ENCODE measurements at places on chromosomes 1 and 21. TPM values are rescaled to one million over a fixed set of nuclear protein-coding genes. Genes with fewer than 3 reads are reported as not detected.

DNA sequence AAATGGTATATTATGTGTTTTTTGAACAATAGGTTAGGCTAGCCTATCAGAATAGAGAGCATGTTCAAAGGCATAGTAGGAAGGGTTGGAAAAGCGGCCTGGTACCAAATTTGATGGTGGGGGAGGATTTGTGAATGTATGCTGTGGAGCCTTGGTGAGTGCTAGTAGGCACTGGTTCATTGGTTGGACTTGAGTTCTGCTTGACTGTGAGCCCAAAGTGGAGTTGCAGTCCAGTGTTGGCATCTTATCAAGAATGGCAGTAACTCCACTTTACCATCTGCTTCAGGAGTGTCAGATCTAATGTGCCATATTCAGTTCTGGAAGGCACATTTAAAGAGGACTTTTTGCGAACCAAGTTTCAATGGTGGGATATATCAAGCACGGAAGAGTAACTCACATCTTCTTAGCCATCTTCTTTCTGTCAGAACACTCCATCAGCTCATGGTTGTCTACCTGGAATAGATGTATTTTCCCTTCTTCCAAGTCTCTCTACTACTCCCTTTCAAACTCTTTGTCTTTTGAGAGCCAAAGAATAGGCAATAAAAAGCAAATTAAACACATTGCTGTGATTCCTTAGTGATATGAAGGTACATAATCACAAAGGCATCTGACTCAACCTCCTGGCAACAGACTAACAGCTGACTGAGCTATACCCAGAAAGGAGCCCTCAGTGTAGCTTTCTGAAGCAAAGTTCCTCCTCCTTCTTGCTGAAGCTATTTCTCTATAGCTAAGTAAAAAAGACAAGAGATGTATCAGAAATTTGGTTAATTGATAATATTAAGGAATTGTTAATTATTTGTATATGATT, 21.7 kb downstream of the LRRC8B start:
- peak overlapping the region; percentile 60 for H3K27ac ChIP-seq
- H3K36me3 ChIP-seq = no peaks in the 10 kb centered on the region
- H3K27me3 ChIP-seq = no peaks in the 10 kb centered on the region
- H3K4me3 ChIP-seq = no peak overlapping the region

DNA sequence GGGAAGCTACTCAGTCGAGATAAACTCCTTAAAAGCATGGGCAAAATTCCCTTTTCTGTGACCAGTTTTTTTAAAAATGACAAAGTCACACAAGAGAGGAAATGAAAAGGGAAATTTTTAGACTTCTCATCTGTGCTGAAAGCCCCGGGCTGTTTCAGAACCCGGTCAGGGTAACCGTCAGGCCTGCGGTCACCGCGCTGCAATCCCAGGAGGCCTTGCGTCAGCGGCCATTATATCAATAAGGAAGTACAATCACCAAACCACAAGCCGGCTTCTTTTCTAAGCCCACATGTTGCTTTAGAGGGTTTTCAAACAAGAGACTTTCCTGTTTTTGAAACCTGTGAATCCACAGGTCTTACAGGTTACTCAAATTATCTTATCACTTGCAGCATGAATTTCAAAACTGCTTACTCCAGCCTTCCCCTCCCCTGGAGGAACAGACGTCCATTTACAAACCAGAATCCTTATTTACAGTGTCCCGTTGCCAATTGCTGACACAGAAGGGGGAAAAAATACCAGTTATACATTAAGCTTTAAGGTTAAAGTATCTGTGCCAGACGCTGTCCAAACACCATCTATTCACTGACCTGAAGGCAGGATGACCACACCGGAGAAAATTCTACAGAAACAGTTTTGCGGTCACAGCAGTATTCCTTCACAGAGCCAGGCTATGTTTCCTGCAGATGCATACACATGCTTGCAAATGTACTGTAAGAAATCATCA, 165.3 kb downstream of the TOMM20 start:
- peak; percentile 79 for DNase-seq
- H3K36me3 ChIP-seq = no peaks in the 10 kb centered on the region
- H3K27me3 ChIP-seq = no peaks in the 10 kb centered on the region
- H3K4me1 ChIP-seq = peaks cover 25% of the 10 kb centered on the region
- H3K4me3 ChIP-seq = no peak overlapping the region

DNA sequence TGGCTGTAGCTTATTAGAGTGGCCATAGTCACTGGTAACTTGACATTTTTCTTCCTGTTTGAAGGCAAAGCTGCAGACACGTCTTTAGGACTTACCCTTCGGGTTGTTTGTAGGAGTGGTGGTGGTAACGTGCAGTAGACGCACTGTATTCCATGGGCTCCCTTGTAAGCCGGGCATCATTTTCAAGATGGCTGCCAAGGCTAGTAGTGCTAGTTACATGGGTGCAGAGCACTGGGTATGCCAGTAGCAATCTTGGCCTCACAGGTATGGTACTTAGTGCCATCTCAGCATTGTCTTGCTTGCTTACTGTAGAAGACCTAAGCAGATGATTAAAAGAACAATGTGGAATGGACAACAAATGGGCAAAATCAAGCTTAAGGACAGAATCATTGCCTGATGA, 1.9 kb downstream of the YBX1 start:
- no peak for DNase-seq

DNA sequence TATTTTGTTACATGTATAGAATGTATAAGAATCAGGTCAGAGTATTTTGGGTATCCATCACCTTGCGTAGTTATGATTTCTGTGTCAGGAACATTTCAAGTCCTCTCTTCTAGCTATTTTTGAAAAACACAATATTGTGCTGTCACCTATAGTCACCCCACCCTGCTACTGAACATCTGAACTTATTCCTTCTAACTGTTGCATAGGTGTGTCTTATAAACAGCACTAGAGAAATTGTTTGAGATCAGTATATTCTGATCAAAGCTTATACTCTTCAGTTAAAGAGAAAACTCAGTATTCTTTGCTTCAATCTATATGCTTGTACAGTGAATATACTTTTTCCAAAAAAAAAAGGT, 96.0 kb downstream of the ASH1L start:
- H3K4me3 ChIP-seq = no peak overlapping the region
- peaks cover 10% of the 10 kb centered on the region for H3K4me1 ChIP-seq
- H3K27ac ChIP-seq = no peak overlapping the region

DNA sequence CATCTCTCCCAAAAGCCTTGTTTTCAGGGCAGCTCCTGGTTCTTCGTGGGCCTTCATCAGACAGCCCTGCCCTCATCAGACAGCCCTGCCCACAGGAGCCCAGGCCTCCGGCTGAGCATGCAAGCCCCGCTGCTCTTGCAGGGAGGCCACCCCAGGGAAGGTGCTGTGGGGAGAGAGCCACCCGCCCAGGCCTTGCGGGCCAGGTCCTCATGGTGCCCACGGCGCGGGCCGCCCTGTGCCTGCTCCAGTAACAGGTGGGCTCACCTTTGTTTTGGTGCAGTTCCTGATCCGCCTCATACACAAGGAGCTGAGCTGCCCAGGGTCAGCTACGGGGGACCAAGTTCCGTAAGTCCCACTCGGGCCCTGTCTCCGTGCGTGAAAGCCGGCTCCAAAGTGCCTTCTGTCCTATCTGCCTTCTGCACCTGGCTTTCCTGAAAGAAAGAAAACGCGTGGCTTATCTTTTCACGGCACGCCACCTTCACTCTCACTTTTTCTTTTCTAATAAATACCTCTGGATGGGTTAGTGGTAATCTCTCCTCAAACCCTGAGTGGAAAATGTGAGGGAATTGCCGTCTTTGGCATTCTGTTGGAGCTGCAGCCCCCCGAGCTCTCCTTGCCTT, 65.9 kb downstream of the SLC37A1 start:
- no peaks in the 10 kb centered on the region for H3K4me1 ChIP-seq
- H3K4me3 ChIP-seq = no peak overlapping the region
- no peak overlapping the region for H3K27ac ChIP-seq
- H3K27me3 ChIP-seq = no peaks in the 10 kb centered on the region
- DNase-seq = no peak

- no peak overlapping the region for H3K27ac ChIP-seq
- peak; percentile 5 for DNase-seq
- H3K4me1 ChIP-seq = no peaks in the 10 kb centered on the region
- no peak overlapping the region for H3K4me3 ChIP-seq
- H3K27me3 ChIP-seq = peaks cover 3% of the 10 kb centered on the region
These were observed 247.3 kb downstream of the FOXD2 start for GRCh38 chr1:47684964-47685762.

DNA sequence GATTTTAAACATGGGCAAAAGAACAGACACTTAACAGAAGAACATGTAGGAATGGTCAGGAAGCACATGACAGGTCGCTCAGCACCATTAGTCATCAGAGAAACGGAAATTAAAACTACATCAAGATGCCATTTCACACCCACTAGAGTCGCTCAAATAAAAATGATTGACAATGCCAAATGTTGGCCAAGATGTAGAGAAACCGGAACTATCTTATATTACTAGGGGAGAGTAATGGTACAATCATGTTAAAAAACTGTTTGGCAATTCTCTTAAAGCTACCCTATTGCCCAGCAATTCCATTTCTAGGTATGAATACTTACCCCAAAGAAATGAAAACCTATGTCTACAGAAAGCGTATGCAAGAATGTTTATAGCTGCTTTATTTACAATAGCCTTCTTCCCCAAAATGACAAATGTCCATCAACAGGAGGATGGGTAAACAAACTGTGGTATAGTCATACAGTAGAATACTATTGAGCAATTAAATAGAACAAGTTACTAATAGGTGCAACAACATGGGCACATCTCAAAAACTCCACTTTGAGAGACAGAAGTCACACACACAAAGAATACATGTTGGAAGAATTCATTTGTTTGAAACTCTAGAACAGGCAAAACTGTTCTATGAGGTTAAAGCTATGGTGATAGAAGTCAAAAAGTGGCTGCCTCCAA, 92.8 kb downstream of the ETS2 start:
- H3K4me3 ChIP-seq = no peak overlapping the region
- H3K27me3 ChIP-seq = no peaks in the 10 kb centered on the region
- no peak overlapping the region for H3K27ac ChIP-seq
- H3K36me3 ChIP-seq = no peaks in the 10 kb centered on the region

DNA sequence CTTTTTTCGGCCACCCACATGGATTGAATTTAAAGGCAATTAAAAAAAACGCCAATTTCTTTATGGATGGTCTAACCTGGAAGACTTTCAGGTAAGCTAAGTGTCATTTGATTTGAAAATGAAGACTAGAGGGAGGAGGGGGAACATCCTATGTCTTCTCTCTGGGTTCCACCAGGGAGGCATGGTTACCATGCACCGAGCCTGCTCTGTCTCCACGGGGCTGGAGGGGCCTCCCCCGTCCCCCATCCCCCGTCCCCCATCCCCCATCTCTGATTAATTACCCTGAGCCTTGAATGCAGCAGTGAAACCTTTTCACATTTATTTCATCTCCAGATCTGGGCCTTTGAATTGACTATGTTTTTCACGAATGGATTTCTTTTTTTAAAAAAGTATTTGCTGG, 135.1 kb downstream of the TLR5 start:
- H3K4me3 ChIP-seq = no peak overlapping the region
- no peak for DNase-seq
- H3K27ac ChIP-seq = no peak overlapping the region
- H3K36me3 ChIP-seq = peaks cover 21% of the 10 kb centered on the region
- no peaks in the 10 kb centered on the region for H3K27me3 ChIP-seq

The ASPM gene
- 1.2 TPM for total RNA-seq

DNA sequence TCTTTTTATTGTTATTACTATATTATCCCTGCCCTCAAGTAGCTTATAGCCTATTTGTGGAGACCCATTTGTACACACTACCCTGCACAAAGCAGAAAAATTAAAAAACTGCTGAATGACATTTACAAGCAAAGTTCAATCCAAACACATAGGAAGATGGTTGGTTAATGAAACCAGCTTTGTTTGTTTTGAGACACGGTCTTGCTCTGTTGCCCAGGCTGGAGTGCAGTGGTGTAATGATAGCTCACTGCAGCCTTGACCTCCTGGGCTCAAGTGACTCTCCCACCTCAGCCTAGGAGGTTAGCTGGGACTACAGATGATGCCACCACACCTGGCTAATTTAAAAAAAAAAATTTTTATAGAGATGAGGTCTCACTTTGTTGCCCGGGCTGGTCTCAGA, 31.6 kb downstream of the TGFB2 start:
- no peak overlapping the region for H3K27ac ChIP-seq
- no peaks in the 10 kb centered on the region for H3K36me3 ChIP-seq
- no peak for DNase-seq
- no peak overlapping the region for H3K4me3 ChIP-seq
- H3K27me3 ChIP-seq = no peaks in the 10 kb centered on the region
- no peaks in the 10 kb centered on the region for H3K4me1 ChIP-seq

DNA sequence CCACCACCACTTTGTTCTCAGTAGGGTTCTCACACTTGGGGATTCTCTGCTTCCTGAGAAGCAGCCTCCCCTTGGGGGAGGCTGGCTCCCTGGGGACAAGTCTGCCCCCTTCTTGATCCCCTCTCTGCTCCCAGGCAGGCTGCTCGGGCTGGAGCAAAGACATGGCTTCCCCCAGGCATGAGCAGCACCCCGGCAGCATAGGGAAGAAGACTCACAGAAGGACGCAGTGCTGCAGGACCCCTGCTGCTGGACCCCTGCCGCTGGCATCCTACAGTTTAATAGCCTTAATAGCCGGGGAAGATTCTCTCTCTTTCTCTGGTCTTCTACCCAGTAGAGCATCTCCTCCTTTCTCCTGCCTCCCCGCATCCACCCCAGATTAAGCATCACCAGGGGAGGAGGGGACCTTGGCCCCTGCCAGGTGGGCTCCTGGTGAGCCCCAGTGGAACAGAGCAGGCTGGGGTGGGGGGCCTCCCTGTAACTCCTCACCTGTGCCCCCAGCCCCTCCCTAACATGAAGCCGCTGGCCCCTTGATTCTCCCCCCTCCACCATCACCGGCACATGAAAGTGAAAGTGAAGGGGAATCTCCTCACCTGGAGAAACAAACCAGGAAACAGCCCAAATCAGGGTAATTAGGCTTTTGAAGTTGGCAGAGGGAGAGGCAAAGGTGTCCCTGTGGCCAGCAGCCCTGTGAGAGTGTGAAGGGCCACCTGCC, 2.5 kb downstream of the WNT3A start:
- H3K36me3 ChIP-seq = no peaks in the 10 kb centered on the region
- no peak overlapping the region for H3K4me3 ChIP-seq
- no peaks in the 10 kb centered on the region for H3K4me1 ChIP-seq
- DNase-seq = peak; percentile 9
- peaks cover 44% of the 10 kb centered on the region for H3K27me3 ChIP-seq
- no peak overlapping the region for H3K27ac ChIP-seq

GRCh38 chr1:29396438-29397255, 160.3 kb downstream of the PTPRU start:
- DNase-seq = no peak
- no peaks in the 10 kb centered on the region for H3K4me1 ChIP-seq
- H3K36me3 ChIP-seq = no peaks in the 10 kb centered on the region

GRCh38 chr1:214425101-214425500, 126.3 kb downstream of the PTPN14 start:
- no peaks in the 10 kb centered on the region for H3K27me3 ChIP-seq
- no peak for DNase-seq
- no peaks in the 10 kb centered on the region for H3K4me1 ChIP-seq
- H3K4me3 ChIP-seq = no peak overlapping the region
- no peaks in the 10 kb centered on the region for H3K36me3 ChIP-seq
- H3K27ac ChIP-seq = no peak overlapping the region

- H3K4me1 ChIP-seq = peaks cover 9% of the 10 kb centered on the region
- no peaks in the 10 kb centered on the region for H3K36me3 ChIP-seq
- no peak overlapping the region for H3K4me3 ChIP-seq
These were observed 12.1 kb downstream of the PDE9A start for GRCh38 chr21:42665484-42665883.

The SYCP1 gene
- total RNA-seq = not detected

GRCh38 chr21:15441060-15441493, 288.7 kb upstream of the USP25 start:
- H3K4me3 ChIP-seq = no peak overlapping the region
- DNase-seq = no peak
- no peak overlapping the region for H3K27ac ChIP-seq

GRCh38 chr1:167120899-167121298, 27.0 kb downstream of the STYXL2 start:
- H3K27me3 ChIP-seq = peaks cover 11% of the 10 kb centered on the region
- no peak overlapping the region for H3K4me3 ChIP-seq
- no peak overlapping the region for H3K27ac ChIP-seq

All from adrenal gland (tissue), 19 donors.